Activated CD8-positive, alpha-beta memory T cell treated with anti-CD3 and anti-CD28 coated beads for 48 hours (primary cell): ENCODE measurements at places on chromosomes 7 and 10.

DNA sequence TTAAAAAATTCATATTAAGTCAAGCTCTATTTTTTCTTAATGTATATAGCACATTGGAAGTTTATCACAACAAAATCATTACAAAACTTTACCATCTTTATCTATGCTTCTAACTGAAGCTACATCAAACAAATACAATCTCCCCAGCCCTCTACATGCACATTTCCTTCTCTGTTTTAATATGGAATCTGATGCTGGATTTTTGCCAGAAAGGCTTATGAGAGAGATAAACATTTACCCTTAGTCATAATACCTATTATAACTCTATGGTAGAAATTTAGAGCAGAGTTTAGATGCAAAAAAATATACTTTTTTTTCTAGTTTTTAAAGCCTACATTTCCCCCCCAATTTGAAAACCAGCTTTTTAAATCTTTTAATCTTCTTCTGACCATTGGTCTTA is 1198.6 kb downstream of the GATA3 start:
- no peak for DNase-seq

- no peak for DNase-seq
These were observed 14.3 kb upstream of the ZNF467 start for GRCh38 chr7:149787428-149788299.

DNA sequence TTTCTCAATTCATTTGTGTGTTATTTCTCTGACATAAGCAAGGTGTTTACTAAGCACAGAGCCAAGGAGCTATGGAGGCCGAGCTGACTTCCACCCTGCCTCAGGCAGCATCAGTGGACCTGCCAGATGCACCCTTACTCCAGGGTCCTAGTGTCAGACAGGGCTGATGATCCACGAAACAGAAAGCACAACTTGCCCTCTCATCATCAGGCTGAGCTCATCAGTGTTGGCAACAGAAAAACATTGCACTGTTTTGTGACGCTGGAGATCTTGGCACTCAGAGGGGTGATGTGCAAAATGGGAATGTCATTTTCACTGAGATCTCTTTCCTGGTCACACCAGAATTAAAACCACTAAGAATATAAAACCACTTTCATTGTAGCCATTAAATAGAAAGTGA is 201.8 kb downstream of the GLI3 start:
- no peak for DNase-seq

DNA sequence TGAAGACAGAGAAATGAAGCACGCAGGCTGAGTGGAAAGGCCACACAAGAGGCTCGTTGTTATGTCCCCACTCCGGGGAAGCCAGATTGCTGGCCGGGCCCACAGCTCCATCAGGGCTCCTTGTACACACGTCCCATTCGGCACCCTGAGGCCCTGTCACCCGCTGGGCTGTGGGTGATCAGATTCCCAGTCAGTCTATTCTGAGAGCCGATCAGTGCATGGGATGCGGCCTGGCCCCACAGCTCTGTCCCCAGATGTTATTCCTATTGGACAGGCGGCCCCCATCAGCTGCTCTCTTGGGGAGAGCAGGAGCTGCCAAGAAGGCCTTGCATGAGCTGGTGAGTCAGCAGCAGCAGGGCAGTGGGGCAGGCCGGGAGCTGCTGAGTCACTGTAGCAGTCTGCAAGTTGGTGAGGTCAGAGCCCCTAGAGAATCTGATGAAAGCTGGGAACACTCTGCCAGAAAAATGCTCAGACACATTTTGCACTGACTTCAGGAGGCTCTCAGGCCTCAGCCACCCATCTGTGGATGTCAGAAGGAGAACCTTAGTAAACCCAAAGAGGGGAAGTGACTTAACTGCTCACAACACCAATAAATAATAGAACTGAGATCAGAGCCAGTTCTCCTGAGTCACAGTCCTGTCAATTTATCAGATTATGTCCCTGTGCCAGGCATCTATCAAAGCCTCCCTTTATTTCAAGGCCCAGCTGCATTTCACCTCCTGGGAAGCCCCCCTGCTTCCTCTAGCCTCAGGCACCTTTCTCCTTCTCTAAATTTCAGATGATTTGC is 9.4 kb upstream of the PSAP start:
- DNase-seq = no peak

DNA sequence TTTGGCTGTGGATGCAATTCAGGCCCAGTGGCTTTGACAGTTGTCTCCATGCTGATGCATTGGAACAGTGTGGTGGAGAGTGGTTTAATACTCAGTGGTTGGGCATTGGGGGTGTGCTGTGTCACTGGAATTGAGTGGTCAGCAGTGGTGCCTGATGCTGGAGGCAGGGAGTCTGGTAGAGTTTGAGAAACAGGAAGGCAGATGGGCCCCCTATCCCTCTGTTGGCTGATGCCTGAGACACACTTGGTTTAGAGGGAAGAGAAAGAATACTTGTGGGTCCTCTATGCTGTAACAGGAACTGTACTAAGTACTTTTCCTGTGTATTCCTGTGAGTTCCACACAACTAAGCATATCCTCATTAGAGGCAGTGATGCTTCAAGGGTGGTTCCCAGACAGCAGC is 55.4 kb downstream of the EEPD1 start:
- no peak for DNase-seq

DNA sequence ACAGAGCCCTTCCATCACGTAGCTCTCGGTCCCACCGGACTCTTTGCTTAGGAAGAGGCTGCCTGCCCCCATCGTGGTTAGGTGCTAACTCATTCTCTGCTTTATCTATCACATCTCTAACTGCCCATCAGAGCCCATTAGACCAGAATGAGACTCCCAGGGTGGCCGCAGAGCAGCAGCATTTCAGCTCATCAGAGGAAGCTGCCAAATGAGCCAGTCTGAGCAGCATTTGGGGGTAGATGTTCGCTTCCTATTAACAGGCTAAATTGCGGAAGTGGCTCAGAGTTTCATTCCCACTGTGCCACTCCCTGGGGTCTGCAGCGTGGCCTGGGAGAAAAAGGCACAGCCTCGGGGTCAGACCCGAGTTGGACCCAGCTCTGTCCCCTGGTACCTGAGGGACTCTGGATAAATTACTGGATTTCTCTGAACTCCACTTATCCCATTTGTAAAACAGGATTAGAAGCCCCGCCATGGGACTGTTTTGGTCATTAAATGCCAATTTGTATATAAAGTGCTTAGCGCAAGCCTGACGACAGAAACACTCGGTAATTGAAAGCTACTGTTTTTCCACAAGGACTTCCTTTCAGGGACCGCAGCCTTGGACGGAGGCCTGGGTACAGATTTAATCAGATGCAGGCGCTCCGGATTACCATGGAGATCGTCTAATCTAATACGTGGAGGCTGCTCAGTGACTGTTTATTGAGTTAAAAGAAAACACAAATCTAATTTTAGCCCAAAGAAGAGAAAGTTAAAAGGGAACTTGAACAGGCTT is 73.8 kb upstream of the PRLHR start:
- DNase-seq = no peak

DNA sequence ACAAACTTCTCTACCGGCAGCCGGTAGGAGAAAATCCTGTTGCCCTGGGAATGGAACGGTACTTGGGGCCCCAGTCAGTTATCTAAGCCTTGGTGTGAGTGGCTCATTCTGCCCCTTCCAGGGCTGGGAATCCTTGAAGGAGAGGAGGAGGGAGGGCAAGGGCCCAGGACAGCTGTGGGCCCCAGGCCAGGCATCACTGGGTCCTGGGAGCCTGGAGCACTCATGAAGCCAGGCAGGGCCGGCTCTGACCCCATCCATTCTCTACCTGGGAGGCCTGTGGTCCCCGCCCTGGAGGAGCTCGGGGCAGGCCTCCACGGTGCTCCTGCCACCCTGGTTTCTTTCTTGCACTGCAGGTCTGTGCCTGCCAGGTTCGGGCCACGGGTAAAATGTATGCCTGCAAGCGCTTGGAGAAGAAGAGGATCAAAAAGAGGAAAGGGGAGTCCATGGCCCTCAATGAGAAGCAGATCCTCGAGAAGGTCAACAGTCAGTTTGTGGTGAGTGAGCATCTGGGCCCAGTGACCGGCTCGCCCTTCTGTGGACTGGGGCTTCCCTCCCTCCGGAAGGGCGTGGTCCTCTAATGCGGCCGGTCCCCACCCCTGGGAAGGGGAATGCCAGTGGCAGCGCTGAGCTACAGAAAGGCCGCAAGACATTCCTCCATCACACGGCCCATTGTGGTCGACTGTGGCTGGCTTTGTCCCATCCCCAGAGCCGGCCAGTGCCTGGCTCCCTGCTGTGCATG is 111.3 kb downstream of the RGS10 start:
- DNase-seq = no peak

GRCh38 chr10:100847440-100847839 is 65.3 kb upstream of the SLF2 start:
- DNase-seq = no peak

GRCh38 chr7:36942955-36943354 is 218.7 kb upstream of the AOAH start:
- no peak for DNase-seq

DNA sequence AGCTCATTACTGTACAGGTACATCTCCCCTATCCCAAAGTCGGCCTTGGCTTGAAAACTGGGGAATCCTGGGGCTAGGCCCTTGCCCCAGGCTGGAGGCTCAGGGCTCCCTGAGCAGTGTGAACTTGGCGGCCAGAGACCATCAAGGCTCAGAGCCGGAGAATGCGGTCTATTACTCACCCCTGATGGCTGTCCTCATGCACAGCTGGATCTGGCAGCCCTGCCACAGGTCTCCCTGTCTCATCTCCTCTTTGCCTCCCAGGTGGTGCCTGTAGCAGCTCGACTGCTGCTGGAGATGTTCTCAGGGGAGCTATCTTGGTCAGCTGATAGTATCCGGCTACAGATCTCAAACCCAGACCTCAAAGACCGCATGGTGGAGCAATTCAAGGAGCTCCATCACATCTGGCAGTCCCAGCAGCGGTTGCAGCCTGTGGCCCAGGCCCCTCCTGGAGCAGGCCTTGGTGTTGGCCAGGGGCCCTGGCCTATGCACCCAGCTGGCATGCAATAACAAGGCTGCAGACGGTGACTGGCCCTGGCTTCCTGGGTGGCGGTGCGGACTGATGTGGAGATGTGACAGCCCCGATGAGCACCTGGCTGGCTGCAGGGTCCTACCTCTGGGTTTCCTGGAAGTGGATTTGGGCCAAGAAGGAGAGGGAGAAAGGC is 10.7 kb downstream of the IRF5 start:
- DNase-seq = no peak

- no peak for DNase-seq
These were observed 17.2 kb upstream of the MNX1 start for GRCh38 chr7:157027568-157028198.

- no peak for DNase-seq
These were observed 1346.3 kb downstream of the REEP3 start for GRCh38 chr10:64867501-64867962.

GRCh38 chr7:135335628-135336139 is 102.0 kb downstream of the STRA8 start:
- no peak for DNase-seq

- DNase-seq = no peak
These were observed 22.5 kb downstream of the SORCS3 start for GRCh38 chr10:104663563-104663962.

DNA sequence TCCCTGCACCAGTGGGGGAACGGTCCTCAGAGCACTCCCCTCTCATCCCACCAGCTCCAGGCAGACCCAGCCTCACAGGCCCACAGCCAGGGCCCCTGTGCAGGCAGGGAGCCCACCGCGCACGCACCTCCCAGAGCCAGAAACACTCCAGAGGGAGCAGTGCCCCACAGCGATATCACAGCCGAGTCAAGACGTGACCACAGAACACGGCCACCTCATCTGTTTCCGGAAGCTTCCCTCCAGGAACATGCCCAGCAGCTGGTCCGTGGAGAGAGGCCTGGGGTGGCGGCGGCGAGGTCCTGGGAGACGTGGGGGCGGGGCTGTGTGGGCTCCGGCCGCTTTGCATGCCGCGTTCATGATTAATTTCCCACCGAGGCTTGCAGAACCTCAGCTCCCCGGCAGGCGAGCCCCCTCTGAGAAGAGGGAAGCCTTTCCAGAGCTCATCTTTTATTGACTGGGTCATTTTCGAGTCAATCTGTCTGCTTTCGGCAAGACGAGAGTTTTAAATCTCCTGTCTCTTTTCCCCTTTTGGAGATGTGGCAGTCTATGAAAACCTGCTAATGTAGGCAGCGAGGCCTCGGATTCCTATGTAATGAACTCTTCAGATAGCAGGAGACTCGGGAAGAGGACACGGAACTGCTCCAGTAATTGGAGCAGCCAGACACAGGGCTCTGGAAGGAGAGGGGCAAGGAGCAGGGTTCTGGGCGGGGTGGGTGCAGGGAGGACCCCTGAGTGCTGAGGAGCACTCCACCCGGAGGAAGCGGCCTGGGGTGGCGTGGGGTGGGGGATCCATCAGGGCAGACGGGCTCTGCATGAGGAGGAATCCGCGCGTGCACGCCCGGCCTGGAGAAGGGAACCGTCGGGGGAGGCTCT is 242.8 kb downstream of the ELFN1 start:
- DNase-seq = no peak

DNA sequence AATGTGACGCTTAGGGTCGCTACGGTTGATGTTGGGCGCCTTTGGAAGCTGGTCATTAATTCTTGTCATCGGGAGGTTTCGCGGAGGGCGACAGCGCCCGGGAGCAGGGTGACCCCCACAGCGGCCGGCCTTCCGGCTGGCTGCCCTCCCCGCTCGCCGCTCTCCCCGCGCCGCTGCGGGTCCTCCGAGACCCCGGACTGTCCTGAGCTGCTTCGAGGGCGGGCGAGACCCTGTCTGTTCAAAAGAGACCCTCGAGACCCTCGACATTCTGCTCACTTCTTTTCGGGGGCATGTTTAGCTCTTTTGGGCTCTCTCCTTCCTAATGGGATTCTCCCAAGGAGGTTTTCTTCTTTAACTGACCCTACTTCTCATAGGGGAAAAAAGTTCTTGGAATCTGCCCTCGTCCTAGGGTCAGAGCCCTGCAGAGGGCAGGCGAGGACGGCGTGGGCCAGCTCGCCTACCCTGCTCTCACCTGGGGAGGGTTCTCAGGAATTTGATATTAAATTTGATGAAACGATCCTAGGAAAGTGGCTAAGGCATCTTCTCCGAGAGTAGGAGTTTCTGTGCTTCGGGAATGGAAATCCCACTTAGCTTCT is 257.0 kb downstream of the OTUD1 start:
- DNase-seq = no peak

DNA sequence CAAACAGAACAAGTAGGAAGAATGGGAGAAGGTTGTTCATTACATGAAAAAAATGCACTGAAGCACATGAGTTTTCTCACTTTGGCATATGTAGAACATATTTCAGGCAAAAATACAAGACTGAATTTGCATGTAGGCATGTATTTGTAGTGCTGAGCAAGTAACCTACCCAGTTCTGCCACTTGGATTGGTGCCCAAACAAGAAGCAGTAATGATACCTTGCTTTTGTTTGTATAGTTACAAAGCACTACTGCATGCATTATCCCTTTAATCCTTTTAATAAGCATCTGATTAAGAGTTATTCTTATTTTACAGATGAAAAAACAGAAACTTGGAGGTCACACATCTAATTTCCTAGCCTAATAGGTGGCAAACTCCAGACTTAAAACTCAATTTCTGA is 23.1 kb upstream of the CTTNBP2 start:
- no peak for DNase-seq
